HEK293T (cell line): ENCODE measurements at places on chromosomes 2 and 18.
A peak's percentile ranks its signal among the peaks of the same experiment; 100 is the strongest.

DNA sequence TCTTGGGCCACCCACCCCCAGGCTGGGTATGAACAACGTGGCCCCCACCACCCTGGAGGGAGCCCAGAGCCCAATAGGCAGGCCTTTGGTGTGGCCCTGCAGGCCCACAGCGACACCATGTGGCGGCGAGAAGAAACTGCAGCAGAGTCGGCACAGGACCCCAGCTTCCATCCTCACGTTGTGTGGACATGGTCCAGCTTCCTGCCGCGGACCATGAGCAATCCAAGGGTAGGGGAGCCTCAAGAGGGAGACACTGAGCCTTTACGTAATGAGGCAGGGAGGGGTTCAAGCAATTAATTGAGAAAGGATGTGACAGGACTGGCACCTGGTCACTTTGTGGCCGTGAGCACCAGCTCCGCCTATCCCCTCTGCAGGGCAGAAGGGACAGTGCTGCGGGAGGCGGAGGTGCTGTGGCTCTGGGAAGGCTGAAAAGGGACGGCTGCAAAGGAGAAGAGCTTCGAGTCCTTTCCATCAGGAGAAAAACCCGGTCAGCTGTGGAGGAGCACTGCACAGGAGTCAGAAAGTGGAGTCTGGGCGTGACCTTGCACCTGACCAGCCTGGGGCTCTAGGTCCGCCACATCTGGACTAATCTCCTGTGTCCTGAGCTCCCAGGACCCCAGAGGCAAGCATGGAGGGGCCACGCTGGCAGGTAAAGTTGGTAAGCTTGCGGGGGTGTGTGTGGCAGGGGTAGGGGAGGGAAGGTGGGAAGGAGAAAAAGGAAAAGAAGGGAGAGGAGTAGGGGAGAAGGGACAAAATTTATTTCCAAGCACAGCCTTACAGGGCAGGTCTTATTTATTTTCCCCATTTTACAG is 44.9 kb downstream of the TMEM37 start:
- peak; percentile 86 for DNase-seq

GRCh38 chr18:5455674-5456073 is 88.1 kb downstream of the EPB41L3 start:
- DNase-seq = no peak

- no peak for DNase-seq
These were observed 320.6 kb downstream of the ETAA1 start for GRCh38 chr2:67717692-67718091.

DNA sequence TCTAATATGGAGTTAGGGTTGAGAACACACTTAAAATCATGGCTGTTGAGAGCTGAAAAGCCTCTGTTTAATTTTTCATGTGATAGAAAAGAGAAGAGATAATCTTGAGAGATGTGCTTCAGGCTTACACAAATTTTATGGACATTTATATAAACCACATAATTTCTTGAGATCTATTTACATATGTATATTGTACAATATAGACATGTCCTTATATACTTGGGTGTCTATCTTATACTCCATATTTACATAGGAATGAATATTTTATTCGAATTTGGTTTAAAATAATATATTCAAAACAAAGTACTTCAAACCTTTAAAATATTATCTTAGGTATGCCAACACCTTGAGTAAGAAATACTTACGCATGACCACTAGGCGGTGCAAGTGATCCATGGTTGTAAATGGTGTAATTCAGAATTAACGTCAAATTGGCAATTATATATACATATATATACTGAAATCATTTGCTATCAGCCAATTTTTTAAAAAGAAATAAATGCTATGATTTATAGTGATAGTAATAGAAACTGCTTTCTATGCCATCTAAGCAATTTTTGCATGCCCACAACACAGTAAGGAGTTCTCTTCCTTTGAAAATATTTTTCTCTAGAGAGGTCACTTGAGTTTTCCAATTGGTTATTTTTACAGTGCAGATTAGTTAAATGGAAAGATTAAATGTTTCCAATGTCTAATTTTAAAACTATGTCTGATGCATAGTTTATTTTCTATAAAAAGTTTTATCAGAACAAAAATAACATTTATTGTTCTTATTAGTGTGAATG is 37.6 kb upstream of the SPAG16 start:
- no peak for DNase-seq

DNA sequence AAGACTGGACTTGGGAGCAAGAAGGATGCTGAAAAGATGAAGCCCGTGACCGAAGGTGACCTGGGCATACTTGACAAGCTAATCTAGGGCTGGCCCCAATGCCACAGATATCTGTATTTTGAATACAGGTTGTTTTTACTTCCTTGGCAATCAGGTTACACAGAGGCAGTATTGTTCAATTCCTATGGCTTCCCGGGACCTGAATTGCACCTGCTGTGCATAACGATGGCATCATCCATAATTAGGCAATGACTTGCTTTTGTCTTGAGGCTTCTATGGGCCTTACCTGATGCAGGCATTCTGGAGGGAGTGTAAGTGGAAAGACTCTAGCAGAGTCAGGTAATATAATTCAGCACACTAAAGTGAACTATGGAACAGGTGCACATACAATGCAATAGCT is 60.6 kb upstream of the CUL3 start:
- no peak for DNase-seq

DNA sequence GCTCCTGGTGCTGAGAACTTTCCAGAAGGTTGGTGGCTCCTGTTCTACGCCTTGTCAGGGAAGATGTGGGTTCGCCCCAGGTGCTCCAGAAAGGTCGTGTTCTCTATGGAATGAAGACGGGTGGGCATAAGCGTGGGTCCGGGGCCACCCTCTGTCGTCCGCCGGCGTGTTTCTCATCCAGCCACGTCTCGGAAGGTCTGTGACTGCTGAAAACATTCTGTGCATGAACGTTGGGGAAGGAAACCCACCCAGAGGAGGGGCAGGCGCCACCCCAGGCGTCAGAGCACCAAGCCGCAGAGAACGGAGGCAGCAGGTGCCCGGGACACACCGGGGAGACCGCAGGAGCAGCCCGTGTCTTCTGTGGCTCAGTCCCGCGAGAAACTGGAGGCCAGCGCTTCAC is 118.2 kb downstream of the RTP5 start:
- no peak for DNase-seq

DNA sequence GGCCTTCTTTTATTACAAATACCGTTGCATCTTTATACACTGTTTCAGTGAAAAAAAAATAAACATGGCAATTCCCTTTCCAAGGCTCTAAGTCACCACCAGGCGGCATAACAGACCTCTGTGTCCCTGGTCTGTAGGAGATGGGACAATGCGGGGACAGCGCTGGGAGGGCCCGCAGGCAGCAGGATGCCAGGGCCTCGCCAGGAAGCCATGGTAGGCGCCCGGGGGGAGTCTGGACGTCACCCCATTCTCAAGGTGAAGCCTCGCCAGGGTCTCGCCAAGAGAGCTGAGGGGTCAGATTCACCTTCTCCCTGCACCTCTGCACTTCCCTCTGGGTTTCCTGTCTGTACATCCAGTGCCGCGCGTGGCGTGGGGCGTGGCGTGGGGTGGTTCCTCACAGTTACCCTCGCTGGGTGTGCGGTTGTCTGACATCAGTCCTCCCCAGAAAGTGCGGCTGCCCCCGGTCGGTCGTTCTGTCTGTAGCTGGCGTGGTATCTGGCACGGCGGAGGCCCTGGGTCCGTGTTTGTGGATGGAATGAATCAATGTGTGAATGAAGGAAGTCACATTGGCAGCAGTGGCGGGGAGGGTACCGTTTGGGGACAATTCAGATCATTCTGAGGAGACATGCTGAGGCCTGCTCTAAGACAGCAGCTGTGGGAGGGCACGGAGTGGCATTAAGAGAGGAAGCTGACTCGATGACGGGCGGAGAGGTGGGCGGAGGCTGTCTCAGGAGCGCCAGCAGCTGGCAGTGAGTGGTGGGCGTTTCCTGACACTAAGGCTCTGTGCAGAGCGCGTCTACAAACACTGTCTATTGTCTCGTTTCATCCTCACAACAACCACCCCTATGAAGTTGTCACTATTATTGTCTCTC is 46.0 kb downstream of the LRRFIP1 start:
- peak; percentile 55 for DNase-seq

GRCh38 chr2:152588998-152589397 is 128.3 kb downstream of the PRPF40A start:
- no peak for DNase-seq

- no peak for DNase-seq
These were observed 69.3 kb downstream of the KCNG2 start for GRCh38 chr18:79866889-79867574.

- DNase-seq = peak; percentile 28
These were observed 203.5 kb downstream of the SEPTIN10 start for GRCh38 chr2:109410039-109410815.

DNA sequence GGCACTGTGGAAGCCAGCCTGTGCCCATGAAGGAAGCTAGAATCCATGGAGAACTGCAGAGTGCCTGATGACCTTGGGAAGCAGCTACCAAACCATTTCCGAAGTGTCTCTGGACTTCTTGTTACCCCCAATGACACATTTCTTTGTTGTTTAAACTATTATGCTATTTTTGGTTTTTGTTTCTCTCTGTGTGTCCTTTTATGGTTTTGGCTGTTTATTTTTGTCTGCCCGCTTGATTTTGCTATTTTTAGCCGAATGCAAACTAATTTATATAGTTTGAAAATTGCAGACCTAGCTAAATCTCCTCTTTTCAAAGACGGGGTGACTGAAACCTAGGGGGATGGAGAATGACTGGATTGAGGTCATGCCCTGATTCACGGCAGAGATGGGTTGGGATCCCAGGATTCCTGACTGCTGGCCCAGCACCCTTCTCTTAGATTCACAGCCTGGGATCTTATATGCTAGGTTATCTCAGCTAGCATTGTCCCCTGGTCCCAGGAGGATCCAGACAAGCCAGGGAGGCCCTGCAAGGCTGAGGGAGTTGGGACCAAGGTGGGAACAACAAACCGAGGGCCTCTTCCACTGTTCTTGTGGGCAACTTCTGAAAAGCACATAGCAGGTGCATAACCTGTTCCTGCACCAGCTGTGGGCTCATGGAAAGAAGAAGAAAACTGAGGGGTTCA is 116.3 kb upstream of the HAAO start:
- no peak for DNase-seq

- DNase-seq = no peak
These were observed 51.6 kb upstream of the TAF1B start for GRCh38 chr2:9791711-9792110.

DNA sequence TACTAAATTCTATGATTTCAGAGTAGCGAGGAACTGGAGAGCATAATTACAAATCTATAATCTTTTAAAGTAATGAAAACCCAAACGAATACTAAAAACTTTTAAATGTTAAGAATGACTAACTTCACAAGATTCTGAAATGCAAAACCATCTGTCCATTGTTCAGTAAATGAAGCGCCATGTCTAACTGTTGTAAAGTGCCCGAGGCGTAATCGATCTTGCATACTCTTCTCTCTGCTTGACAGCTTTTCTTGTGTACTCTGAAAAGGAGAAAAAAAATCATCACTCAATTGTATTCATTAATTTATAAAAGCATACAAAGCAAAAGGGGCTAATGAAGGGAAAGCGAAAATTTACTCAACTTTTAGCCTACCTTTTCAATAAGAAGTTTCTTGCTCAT is 111.0 kb downstream of the TLK1 start:
- no peak for DNase-seq

DNA sequence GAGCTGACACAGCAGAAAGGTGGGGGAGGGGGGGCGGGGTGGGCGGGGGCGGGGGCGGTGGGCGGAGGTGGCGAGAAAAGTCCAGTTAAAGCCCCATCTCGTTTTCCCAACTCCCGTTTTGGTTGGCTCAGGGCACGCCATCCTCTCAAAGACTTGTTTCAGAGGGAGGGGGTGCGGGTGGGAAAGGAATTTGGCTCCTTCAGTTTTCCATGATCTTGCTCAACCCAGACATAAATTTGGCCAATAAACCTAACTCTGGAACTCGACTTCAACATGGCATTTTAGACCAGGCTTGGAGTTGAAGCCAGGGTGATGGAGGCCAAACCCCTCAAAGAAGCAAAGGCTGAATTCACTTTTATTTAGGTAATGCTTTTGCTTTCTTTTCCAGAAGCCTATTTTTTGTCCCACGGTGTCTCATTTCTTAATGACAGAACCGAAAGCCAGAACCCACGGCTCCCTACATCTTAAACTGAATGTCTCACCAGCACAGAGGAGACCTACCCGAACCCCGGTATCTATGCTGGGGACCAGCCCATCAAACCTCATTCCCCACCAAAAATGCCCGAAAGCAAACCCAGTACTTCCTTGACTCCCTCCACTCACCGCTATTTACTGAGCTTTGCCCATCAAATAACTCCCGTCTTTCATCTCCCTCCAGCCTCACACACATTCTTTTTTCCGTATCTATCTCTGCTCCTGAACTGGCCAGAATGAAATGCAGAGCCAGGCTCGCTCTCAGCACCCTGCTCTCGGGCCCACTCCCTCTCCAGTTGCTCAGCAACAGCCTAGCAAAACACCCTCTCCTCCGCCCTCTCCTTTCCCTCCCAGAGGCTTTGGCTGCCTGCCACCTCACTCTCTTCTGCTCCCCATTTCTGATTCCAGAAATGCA is 4.3 kb downstream of the IGFBP5 start:
- peak; percentile 66 for DNase-seq
